ENCODE measurements at places on chromosomes 12 and 14. TPM values are rescaled to one million over a fixed set of nuclear protein-coding genes. Genes with fewer than 3 reads are reported as not detected.

DNA sequence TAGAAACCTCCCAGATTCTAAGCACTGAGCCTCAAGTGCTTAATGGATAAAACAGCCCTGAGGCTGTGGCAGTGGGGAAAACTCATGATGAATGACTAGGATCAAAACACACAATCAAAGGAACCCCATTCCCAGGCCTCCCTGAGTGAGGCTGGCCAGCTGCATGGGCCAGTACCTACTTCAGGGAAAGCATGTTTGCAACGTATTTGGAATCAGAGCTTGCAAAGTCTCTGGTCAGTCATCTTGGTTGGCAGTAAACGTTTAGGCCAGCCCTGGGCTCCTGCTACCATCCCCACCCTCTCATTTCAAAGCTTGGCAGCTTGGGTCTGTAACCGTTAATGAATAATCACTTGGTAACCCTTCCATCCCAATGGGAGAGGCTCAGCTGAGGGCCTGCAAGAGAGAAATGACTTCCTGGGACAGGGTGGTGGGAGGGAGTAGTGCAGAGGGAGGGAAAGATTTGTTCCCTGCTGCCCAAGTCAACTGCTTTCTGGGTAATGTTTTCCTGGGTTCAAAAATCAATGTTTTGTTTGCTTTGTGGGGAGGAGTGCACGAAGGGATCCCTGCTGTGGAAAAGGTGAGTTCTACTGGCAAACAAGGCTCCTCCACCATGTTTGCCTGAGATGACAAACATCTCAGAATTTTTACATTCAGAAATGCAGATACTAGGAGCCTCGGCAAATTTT lies 2.0 kb upstream of the RNASE8 start:
- no peak overlapping the region for H3K4me3 ChIP-seq
- no peak for DNase-seq
- H3K36me3 ChIP-seq = no peaks in the 10 kb centered on the region
- no peaks in the 10 kb centered on the region for H3K4me1 ChIP-seq
- H3K27me3 ChIP-seq = peaks cover 5% of the 10 kb centered on the region

GRCh38 chr12:52231305-52232202 lies 1.5 kb upstream of the KRT7 start:
- H3K27me3 ChIP-seq = no peaks in the 10 kb centered on the region
- no peaks in the 10 kb centered on the region for H3K36me3 ChIP-seq
- H3K27ac ChIP-seq = no peak overlapping the region
- no peak overlapping the region for H3K4me3 ChIP-seq
- DNase-seq = no peak
- H3K4me1 ChIP-seq = peaks cover 9% of the 10 kb centered on the region

DNA sequence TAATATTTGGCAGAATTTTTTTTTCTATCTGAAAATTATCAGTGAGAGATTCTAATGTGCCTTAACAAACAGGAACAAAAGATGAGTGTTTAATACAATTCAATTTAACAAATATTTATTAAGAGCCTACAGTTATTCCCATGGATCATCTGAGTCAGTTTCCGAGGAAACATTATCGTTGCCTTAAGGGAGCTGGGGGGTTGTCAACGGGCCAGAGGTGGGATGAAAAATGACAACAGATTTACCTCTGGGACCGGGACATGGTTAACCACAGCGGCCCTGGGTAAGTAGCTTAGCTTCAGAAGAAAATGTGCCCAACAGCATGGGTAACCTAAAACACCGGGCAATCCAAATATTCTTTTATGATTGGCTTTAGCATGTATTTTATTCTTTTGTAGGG lies 113.6 kb downstream of the DAD1 start:
- H3K27ac ChIP-seq = no peak overlapping the region
- no peaks in the 10 kb centered on the region for H3K27me3 ChIP-seq
- H3K4me1 ChIP-seq = peaks cover 77% of the 10 kb centered on the region
- peak; percentile 63 for DNase-seq
- H3K4me3 ChIP-seq = no peak overlapping the region
- no peaks in the 10 kb centered on the region for H3K36me3 ChIP-seq

DNA sequence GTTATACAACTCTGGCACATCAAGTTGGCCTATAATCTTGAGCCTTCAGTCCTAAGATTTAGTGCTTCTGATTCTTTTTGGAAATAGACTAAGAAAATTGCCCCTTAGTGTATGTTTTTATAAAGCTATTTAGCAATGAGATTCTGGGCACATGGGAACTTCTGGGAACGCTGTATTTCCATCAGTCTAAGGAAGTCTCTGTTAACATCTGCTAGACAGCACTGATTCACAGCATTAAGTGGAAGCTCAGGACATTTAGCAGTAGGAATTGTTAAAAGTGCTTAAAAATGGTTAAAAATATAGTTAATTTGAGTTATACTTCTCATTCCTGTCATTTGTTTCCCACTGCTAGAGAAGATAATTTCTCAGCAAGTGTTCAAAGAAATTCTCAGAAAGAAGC lies 579.1 kb downstream of the SLC16A7 start:
- H3K36me3 ChIP-seq = no peaks in the 10 kb centered on the region
- no peaks in the 10 kb centered on the region for H3K27me3 ChIP-seq
- no peak overlapping the region for H3K27ac ChIP-seq
- H3K4me1 ChIP-seq = no peaks in the 10 kb centered on the region

- no peaks in the 10 kb centered on the region for H3K36me3 ChIP-seq
- no peaks in the 10 kb centered on the region for H3K4me1 ChIP-seq
- H3K4me3 ChIP-seq = no peak overlapping the region
Measured at GRCh38 chr12:97758194-97758501, 295.5 kb downstream of the RMST start.

GRCh38 chr14:93707475-93707874 lies 80.8 kb downstream of the PRIMA1 start:
- DNase-seq = no peak
- H3K36me3 ChIP-seq = no peaks in the 10 kb centered on the region
- H3K27me3 ChIP-seq = 0 out of 2 replicates have a peak, but pooled peaks cover 5% of the 10 kb centered on the region
- H3K27ac ChIP-seq = no peak overlapping the region
- no peaks in the 10 kb centered on the region for H3K4me1 ChIP-seq

GRCh38 chr12:2794191-2794735 lies 507 bp upstream of the FKBP4 start:
- no peak overlapping the region for H3K27ac ChIP-seq
- peak overlapping the region; percentile 97 for H3K4me3 ChIP-seq
- H3K4me1 ChIP-seq = no peaks in the 10 kb centered on the region
- no peak for DNase-seq
- no peaks in the 10 kb centered on the region for H3K27me3 ChIP-seq

GRCh38 chr12:39586816-39587215 lies 32.8 kb downstream of the ABCD2 start:
- no peak overlapping the region for H3K27ac ChIP-seq
- H3K36me3 ChIP-seq = no peaks in the 10 kb centered on the region
- H3K4me3 ChIP-seq = no peak overlapping the region
- H3K27me3 ChIP-seq = no peaks in the 10 kb centered on the region
- no peaks in the 10 kb centered on the region for H3K4me1 ChIP-seq

DNA sequence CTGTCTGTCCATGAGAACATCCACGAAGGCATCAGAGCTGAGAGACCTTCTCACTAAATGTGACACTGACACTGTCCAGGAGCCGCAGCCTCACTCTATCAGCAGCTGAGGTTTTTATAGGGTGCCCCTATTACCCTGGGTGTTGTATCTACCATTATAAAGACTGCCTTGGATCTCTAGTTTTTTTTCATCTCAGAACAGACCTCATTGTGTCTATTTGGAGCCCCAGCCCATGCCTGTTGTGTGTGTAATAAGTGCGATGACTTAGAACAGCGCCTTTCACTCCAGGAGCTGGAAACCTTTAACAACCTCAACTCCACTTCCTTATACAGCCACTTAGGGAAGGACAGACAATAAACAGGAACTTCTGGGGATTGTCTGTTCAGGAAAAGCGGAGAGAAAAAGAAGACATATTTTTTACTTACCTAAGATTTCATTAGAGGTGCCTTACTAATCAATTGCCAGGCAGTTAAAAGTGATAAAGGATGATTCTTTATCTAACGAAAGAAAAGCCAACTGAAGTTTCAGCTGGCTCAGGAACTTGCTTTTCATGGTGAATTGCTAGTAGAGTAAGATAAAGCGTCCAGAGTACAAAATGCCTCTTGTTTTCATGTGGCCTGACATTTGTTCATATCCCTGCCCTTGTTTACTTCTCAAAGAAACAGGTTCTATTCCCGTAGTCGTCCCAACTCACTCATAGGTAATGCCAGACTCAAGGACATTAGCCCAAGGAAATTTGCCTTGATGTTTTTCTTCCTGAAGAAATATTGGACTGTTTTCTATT lies 420.6 kb downstream of the RAD51B start:
- no peaks in the 10 kb centered on the region for H3K36me3 ChIP-seq
- DNase-seq = no peak
- H3K27me3 ChIP-seq = no peaks in the 10 kb centered on the region

DNA sequence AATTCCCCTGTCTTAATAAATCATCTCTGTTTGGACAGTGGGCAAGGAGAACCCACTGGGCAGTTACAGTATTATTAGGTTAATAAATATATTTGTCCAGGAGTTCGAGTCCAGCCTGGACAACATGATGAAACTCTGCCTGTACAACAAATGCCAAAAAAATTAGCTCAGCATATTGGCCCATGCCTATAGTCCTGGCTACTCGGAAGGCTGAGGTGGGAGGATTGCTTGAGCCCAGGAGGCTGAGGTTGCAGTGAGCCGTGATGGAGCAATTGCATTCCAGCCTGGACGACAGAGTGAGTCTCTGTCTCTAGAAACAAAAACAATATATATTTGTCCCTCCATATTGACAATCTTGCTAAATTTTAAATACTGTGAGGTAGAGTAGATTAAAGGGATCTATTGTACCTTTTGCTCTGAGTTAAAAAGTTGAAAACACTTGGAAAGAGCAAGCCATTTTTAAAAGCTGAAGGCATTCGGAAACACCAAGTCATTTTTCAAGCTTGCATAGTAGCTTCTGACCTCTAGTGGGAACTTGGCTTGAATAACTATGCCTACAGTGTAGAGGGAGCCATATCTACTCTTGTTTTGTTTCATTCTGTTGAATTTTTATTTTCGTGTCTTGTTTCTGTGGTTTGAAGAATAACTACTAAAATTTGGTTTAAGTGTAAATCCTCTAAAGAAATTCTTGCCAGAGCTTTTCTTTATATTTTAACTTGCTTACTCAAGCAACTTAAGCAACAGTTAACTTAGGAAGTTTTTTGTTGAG lies 14.6 kb upstream of the EEA1 start:
- H3K4me3 ChIP-seq = no peak overlapping the region
- no peak overlapping the region for H3K27ac ChIP-seq
- DNase-seq = no peak
- no peaks in the 10 kb centered on the region for H3K36me3 ChIP-seq
- H3K4me1 ChIP-seq = peaks cover 17% of the 10 kb centered on the region
- no peaks in the 10 kb centered on the region for H3K27me3 ChIP-seq

DNA sequence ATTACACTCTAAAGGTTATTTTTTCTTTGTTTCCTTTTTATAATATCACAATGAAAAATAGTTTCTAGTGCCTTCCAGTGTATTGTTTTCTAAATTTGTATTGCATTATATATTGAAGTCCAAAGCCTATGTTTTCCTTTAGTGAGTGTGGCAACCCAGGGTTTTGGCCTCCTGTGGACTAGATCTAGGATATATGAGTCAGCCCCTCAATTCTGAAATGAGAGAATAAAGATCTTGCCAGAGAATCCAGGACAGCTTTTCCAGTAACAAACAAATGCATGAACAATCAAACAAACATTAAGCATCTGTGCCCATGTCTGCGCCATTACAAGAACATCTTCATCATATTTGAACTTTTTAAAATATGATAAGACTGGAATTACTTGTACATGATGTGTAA lies 70.7 kb upstream of the SSTR1 start:
- no peak overlapping the region for H3K27ac ChIP-seq
- no peaks in the 10 kb centered on the region for H3K4me1 ChIP-seq
- no peak overlapping the region for H3K4me3 ChIP-seq
- H3K27me3 ChIP-seq = no peaks in the 10 kb centered on the region
- H3K36me3 ChIP-seq = no peaks in the 10 kb centered on the region
- no peak for DNase-seq

- H3K36me3 ChIP-seq = no peaks in the 10 kb centered on the region
- no peaks in the 10 kb centered on the region for H3K27me3 ChIP-seq
- H3K4me1 ChIP-seq = no peaks in the 10 kb centered on the region
- DNase-seq = peak; percentile 30
- H3K27ac ChIP-seq = no peak overlapping the region
- H3K4me3 ChIP-seq = no peak overlapping the region
Measured at GRCh38 chr12:94553130-94553519, 93.5 kb upstream of the CEP83 start.

GRCh38 chr12:4211372-4211771 lies 62.2 kb upstream of the CCND2 start:
- no peak overlapping the region for H3K27ac ChIP-seq
- H3K4me1 ChIP-seq = peaks cover 12% of the 10 kb centered on the region
- no peaks in the 10 kb centered on the region for H3K36me3 ChIP-seq
- H3K27me3 ChIP-seq = no peaks in the 10 kb centered on the region
- no peak for DNase-seq

DNA sequence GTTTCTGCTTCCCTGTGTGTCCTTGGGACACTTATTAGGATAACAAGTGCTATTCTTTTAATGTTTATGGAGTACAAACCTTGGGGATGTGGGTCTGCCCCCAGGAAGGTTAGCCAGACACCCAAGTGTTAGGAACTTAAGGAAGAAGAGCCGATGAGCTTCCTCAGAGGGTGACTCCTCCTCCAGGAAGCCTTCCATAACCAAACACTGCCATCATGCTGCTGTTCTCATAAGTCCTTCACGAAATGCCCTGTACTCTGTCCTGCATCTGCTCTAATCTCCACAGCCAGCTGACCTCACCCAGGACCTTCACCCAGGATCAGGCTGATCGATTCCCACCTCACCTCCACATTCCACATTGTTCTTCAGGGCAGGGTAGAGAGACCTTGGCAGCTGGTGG lies 1.2 kb upstream of the KRT85 start:
- H3K4me3 ChIP-seq = no peak overlapping the region
- no peak for DNase-seq
- H3K4me1 ChIP-seq = no peaks in the 10 kb centered on the region
- no peak overlapping the region for H3K27ac ChIP-seq
- no peaks in the 10 kb centered on the region for H3K36me3 ChIP-seq
- no peaks in the 10 kb centered on the region for H3K27me3 ChIP-seq

DNA sequence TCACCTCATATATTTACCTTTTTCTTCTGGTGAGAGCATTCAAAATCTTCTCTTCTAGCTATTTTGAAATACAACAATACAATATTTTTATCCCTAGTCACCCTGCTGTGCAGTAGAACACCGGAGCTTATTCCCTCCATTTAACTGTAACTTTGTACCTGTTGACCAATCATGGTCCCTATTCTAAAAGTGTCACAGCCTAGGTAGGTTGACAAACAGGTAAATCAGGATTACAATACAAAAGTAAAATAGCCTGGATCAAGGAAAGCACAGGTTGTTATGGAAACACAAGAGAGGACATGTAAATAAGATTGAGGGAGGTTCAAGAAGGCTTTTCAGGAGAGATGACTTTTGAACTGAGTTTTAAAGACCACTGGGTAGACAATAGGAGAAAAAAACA lies 670.9 kb downstream of the DIO2 start:
- no peaks in the 10 kb centered on the region for H3K36me3 ChIP-seq
- no peak overlapping the region for H3K4me3 ChIP-seq
- H3K27ac ChIP-seq = no peak overlapping the region

Gene ASIC1
- total RNA-seq = 8.9 TPM

Gene THAP2
- 5.6 TPM for total RNA-seq

Gene PPFIA2
- 10.2 TPM for total RNA-seq

Gene ESR2
- total RNA-seq = 11.8 TPM

Gene KRT74
- total RNA-seq = not detected

Gene SFSWAP
- total RNA-seq = 28.7 TPM

Gene SLC6A12
- not detected for total RNA-seq

Gene NT5DC3
- 13.2 TPM for total RNA-seq

Gene ERO1A
- 73.3 TPM for total RNA-seq
